ENCODE measurements at places on chromosomes 5 and 9.
A peak's percentile ranks its signal among the peaks of the same experiment; 100 is the strongest.

DNA sequence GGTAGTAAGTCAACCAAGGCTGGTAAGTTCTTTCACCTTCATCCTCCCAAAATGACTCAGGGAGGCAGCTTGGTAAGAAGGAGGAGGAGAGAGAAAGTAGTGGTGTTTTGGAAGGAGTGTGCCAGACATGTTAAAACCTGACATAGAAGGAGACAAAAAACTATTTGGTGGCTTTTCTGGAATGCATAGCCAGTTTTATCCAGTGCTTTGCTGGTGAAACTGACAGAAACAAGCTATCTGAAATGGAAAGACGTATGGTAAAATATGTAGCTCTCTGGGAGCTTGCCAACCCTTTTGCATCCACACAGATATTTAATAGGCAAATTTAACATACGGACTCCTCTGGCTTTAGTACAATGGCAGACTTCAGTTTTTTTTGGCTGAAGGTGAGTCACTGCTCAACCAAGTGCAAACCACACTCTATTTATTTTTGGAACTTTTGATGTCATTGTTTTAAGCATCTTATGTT lies 45.4 kb downstream of the RAB14 start:
- no peak for DNase-seq

DNA sequence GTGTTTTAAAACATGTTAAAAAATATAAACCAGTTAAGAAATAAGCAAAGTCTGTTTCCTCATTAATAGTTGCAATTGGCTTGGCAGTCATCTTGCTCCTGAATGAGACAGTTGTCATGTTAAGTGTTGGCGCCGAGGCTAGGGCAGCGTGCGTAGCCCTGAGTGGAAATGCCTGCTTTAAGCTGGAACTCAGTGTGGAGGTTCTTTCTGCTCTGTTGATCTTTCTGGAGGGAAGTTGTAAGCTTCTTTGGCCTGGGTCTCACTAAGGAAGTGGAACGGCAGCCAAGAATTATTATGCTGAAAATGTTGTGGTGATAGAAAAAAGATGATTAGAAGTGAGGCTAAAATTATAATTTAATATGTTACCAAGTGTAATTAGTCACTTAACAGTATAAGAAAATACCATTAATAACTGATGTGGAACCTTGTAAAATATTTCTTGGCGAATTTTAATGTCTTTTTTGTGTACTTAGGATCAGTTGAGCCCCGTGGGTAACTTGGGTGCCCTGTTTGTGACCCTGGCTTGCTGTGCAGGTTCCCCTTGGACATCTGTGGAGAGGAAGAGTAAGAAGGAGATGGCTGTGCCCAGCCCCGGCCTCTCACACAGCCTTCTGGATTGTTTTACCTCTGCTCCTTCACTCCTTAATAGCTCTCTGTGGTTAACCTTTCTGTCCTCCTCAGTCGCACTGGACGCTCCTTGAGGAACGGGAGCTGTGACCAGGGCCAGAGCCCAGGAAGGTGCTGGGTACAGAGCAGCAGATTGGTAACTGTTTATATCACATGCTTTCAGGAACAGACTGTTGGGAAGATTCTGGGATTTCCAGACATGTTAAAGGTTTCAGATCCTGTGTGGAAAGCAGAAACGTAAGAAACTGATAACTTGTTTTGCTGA lies 31.0 kb downstream of the PCBD2 start:
- DNase-seq, result no peak

DNA sequence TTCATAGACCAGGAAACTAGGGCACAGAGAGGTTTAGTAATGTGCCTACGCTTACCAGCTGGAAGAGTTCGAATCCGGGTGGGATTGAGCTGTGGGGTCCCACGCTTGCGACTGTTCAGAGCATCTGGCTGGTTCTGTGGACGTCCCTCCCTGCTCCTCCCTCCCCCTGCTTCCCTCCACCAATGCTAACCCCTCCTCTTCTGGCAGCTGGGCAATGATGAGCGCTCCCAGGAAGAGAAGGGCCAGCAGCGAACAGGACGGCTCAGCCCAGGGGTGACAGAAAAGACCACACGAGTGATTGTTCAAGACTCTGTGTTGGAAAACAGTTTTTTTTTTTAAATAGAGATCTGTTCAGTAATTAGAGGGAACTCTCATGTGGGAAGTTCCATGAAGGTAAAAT lies 6.9 kb downstream of the FAM163B start:
- no peak for DNase-seq

DNA sequence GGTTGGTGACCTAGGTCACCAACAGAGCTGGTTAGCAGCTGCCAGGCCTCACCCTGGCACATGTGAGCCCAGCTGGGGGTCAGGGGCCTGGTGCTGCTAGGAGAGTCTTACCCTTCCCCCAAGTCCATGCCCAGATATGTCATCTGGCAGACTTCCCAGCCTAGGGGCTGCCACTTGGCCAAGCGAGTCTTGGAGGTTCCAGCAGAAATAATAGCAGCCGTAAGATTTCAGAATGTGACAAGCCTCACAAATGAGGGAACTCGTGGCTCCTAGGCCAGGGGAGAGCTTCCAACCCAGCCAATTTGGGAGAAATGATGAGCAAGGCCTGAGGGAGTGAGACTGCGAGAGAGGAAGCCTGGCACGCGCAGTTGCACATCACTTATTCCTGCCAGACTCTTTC lies 11.1 kb downstream of the URM1 start:
- DNase-seq, result no peak

DNA sequence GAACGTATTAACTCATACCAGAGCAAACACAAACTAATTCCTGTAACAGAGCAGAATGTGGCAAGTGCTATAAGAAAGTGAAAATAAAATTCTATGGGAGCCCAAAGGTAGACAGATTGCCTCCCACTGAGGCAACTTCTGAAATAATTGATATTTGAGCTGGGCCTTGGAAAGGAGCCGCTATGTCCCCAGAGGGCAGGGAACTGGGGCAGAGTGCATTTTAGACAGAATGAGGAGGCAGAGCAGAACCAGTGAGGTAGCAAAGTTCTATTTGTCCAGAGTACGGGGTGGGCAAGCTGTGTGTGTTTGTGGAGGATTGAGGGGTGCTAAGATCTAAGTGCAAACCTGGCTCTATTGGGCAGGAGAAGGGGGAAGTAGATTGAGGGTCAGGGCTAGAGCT lies 19.8 kb downstream of the CDO1 start:
- no peak for DNase-seq

GRCh38 chr5:113917997-113918396 lies 404.5 kb downstream of the YTHDC2 start:
- no peak for DNase-seq

- DNase-seq, result no peak
These were observed 284.7 kb downstream of the SMARCA2 start for GRCh38 chr9:2299843-2300205.

DNA sequence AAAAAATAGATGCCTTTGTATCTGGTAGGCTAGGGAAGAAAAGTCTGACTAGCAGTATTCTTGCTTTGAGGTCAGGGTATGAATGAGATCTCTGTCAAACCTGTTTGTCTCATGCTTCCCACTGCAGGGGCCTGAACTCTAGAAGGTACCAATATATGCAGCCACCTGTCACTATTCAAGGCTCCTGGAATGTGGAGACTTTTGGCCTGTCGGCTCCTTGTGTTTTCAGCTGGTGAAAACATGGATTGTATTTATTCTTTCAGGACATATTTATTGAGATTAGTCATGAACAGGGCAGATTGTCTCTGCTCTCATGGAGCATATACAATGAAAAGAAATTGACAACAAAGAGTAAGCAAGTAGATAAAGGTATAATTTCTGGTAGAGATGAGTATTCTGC lies 255.8 kb downstream of the ARHGAP26 start:
- no peak for DNase-seq

DNA sequence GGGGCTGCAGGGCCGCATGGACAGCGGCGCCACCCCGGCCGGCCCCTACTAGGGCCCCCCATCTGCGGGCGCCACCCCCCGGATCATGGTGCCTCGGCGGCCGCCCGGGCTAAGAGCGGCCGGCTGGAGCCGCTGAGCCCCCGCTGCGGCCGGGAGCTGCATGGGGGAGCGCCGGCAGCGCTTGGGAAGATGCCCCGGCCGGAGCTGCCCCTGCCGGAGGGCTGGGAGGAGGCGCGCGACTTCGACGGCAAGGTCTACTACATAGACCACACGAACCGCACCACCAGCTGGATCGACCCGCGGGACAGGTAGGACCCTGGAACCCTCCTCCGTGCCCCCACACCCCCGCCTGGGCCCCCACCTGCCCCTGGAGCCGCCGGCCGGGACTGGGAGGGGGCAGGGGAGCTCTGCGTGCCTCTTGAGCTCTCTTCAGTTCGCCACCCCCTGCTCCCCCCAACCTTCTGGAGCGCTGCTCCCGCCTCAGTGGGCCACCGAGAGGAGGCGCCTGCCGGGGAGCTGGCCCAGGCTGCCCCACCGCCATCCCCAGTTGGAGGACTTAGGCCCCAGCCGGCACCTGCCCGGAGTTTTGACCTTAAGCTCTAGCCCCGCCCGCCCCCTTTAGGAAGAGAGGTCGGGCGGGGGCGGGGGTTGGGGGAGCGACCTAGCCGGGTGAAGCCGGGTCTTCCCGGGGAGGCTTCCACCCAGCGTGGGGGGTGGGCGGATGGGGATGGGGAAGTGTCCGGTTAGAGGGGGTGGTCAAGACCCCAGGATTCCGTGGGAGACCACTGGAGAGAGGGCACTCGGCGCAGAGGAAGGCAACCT lies 730 bp downstream of the WWC1 start:
- no peak for DNase-seq

DNA sequence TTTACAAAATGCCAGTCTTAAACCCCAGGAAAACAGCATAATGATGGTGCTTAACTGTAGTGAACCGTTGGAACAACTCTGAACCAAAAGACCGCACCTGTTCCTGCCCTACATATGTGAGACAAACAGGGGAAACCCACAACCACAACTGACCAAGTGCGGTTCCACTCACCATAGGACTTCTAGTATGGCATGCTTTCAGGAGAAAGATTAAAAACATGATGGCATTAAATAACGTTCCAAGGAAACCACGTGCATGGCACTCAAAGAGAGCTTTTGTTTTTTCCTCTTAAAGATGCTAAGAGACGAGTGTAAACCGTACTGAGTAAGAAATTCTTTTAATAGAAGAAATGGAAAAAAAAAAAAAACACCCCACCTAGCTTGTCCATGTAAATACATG lies 119.8 kb downstream of the SSBP2 start:
- DNase-seq, result no peak

GRCh38 chr5:10734037-10734709 lies 26.9 kb downstream of the DAP start:
- DNase-seq, result no peak

GRCh38 chr5:80934751-80935150 lies 25.4 kb upstream of the RASGRF2 start:
- DNase-seq, result no peak

GRCh38 chr5:142769251-142769792 lies 855 bp upstream of the ARHGAP26 start:
- no peak for DNase-seq

DNA sequence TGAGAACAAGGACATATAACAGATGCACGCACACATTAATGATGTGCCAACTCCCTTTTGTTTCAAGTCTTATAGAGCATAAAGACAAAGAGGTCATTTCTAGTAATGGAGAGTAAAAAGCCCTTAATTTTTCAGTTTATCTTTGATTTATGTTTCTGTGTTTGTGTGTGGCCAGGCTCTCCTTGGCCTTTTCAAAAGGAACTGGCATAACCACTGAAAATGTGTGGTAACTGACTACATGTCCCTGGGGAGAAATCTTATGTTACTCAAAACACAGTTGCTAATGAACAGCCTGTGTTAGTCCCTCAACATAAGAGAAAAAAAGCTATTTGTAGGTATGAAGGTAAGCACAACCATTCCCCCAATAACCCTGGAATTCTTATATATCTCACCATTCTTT lies 47.6 kb upstream of the SHOC1 start:
- DNase-seq, result no peak

- DNase-seq, result no peak
These were observed 755 bp downstream of the CDKN2B start for GRCh38 chr9:22008384-22008716.

DNA sequence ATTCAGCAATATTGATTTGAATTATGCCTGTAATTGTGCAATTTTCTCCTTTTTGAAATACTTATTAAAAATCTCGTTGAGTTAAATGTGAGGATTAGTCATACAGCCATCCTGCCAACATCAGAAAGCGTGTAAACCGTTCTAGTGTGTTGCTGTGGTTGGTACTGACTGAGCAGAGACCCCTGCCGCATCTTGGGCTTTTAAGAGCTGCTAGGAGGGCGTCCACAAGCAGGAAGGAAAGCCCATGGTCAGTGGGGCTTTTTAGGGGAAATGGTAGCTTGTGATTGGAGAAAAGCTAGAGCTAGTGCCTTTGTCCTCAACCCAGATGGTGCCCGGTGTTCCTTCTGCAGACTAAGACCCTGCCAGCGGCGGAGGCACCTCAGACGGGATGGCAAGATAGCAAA lies 1.3 kb downstream of the SDHA start:
- DNase-seq, result peak; percentile 54

DNA sequence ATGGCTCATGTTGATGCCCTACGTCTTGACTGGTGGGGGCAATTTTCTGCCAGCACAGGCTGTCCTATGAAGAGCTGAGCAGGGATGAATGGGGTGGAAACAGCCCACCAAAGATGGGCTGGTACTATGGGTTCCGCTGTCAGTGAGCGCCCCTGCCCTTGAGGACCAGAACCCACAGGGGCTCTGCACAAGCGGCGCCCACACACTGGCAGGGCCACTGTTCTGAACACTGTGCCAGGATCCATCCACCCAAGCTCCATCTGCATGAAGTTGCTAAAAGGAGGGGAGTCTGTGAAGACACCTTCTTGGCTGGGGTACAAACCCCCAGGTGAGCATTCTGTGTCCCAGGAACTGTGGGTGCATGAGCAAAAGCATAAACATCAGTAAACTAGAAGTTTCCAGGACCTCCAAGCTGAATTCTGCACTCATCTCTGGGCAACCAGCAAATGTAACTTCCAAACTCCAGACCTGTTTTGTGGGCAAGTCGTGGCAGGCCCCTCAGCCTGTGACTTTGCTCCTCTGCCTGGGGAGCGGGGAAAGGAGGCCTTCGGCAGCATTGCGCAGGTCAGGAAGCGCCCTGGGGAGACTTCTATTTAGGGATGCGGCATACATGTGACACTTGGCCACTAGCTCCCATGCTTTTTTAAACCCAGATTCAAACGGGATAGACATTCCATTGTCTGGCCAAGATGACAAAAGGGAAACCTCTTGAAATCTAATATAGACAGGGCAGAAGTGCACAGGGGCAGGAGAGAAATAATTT lies 48.9 kb downstream of the PTPN3 start:
- no peak for DNase-seq

- no peak for DNase-seq
These were observed 6.8 kb downstream of the NNT start for GRCh38 chr5:43609752-43610151.

- DNase-seq, result no peak
These were observed 34.1 kb downstream of the BNIP1 start for GRCh38 chr5:173178369-173178910.

DNA sequence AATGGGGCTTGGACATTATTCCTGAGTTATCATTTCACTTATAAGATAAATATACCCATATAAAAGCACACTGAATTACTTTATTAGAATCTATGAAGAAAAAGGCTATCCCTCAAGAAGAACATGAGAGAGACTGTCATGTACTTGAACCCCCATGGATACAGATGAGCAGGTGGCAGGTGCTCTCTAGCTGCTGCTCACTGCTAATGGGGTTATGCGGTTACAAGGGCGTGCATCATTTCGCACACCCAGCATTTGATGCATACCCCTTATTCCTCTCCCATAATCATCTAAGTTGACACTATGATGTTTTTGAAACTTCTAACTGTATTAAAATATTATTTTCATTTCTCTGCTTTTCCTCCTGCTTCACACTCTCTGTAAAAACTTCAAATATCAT lies 16.4 kb downstream of the ITK start:
- no peak for DNase-seq
